T1000 (cell line): ENCODE measurements at places on chromosomes 7 and 10.

- DNase-seq = no peak
Observed at GRCh38 chr7:127413962-127414361, 21.5 kb upstream of the ZNF800 start.

DNA sequence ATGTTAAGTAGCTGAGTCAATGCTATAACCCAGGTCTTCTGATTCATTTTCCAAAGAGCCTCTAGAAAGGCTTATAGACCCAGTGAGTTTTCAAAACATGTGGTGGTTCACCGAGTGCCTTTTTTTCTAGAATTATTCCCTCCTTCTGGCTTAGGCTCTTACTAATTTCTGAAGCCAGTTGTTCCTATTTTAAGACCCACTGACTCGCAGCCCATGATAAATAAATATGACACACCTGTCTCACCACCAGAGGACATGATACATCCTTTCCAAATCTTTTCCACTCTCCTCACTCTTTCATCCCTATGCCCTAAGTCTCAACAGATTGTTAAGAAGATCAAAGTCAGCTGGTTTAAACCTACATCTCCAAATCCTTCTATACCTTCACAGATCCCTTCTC lies 126.0 kb upstream of the WNT16 start:
- DNase-seq = no peak

DNA sequence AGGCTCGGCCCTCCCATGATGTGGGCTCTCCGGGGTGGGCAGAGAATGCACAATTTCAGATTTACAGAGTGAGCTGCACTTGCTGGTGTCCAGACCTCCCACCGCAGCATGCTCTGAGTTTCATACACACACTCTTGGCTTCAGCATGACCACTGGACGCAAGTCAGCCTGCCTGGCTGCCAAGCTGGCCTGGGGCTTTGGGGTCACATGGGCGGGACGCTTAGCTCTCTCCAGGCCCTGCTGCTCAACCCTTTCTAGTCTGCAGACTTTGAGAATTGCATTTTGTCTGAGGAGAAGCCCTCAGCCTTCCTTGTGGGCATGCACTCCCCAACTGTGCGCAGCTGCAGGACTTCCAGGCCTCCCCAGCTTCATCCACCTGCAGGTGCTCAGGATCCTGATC lies 5.7 kb downstream of the CYP2E1 start:
- DNase-seq = no peak

GRCh38 chr10:3042589-3042988 lies 24.8 kb upstream of the PFKP start:
- no peak for DNase-seq

- no peak for DNase-seq
Observed at GRCh38 chr10:119801998-119802538, 70.6 kb downstream of the MCMBP start.

DNA sequence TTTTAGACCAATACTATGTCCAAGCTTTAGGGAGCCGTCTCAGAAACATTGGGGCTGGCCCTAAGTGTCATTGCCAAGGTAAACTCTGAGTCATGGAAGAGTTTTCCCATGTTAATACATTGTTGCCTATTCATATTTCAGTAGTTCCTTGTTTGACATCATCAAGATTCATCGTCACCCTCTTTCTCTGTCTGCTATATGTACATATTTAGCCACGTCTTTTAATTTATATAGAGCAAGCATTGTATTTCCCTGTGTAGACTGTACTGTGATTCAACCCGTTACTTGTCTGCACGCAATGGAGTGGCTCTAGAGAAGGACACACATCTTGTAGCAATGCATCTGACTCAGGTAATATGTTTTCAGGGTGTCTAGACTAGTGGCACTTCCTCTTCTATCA lies 217.9 kb upstream of the TPK1 start:
- DNase-seq = no peak

DNA sequence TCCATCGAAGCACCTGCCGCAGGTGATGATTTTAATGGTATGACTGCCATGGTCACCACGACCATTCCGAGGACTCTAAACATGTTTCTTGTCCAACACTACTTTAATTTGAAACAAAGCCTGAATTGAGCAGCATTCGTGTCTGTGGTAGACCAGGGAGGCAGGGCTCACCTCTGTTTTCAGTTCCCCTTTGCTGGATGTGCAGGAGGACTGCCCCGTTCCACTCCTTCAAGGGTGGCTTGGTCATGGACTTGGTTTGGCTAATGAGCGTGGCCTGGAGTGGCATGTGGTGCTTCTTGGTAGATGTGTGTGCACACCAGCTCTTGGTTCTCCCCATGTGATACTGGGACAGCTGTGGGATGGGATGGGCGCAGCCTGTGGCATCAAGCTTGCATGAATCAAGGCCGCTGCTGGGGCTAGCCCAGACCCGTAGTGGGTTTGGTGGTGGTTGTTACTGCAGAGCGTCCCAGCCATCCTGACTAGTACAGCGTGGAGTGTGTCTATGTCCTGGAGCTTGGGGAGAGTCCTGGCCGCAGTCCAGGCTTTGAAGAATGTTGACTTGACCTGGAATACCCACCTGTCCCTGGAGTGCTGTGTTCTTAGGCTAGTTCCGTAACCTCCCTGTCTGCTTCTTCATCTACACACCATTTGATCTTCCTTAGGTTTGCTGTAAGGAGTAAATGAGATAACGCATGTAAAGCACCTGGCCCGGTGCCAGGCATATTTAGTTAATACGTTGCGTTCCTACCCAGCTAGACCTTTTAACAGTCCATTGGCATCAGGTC lies 34.8 kb downstream of the MGMT start:
- no peak for DNase-seq

- no peak for DNase-seq
Observed at GRCh38 chr7:6277476-6277875, 5.1 kb upstream of the CYTH3 start.

GRCh38 chr10:103731609-103732270 lies 123.6 kb downstream of the SH3PXD2A start:
- no peak for DNase-seq

DNA sequence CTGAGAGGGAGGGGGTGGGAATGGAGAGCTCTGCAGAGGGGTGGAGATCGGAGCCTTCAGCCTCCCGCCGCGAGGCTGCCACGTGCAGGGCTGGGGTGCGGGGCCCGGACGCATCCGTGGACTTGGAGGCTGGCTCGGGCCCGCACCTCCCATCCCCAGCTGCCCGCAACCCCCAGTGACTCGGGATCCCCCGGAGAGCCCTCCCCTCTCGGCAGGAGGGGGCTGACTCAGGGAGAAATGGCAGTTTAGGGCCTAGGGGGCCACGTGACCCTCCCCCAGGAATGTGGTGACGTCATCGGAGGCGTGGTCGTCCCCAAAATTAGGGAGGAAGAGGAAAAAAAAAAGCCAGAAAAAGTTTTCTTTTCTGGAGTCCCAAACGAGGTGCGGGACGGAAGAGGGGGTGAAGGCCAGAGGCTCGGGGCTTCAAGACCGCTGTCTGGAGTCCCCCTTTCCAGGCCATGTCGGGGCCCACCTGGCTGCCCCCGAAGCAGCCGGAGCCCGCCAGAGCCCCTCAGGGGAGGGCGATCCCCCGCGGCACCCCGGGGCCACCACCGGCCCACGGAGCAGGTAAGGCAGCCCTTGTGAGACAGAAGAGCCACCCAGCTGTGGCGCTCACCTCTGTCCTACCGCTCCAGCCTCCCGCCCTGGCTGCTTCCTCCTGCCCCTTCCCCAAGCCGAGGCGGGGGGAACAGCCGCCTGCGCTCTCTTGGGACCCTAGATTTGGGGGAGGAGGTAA lies at the start of gene TRIP6:
TRIP6 (plus strand) TSS at position 348 of the 736 bp plus-strand sequence; CDS start at position 459, 111 bp downstream.
- peak; percentile 57 for DNase-seq

- no peak for DNase-seq
Observed at GRCh38 chr10:132570771-132571649, 33.4 kb downstream of the INPP5A start.

DNA sequence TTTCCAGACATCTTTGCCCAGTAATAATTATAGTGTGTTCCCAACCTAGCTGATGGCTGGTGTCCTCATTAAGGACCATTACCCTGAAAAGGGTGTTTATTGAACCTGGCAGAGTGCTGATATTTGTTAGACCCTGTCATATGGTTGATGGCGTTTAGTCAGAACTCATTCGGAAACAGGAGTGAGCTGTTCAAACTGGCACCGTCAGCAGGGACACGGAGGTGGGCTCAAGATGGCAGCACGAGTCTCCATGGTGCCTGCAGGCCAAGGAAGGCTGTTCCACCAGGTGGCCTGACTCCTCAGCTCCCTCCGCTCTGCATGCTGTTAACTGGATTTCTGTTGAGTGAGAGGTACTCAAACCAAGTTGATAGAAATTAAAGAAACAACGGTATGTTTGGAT lies 589.1 kb upstream of the MGMT start:
- no peak for DNase-seq

GRCh38 chr7:26198781-26199169 lies 1.8 kb downstream of the HNRNPA2B1 start:
- no peak for DNase-seq

DNA sequence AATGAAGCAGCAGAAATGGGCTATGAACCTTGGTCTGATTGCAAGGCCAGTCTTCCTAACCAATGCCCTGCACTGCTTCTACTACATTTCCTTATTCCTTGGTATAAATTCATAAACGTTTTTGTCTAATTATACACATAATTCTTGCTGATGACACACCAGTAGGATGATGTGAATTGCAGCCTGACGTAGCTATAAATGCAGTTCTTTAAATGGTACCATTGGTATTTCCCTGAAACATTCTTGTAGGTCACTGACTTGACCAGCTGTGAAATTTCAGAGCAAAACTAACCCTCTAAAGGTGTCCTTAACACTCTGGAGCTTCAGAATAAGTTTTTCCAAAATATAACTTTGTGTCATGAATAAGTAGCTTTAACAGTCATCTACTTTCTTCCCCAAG lies 50.8 kb downstream of the IFIT5 start:
- no peak for DNase-seq

GRCh38 chr7:34491899-34492298 lies 166.1 kb upstream of the NPSR1 start:
- DNase-seq = no peak

GRCh38 chr10:16832351-16833080 lies 15.3 kb upstream of the RSU1 start:
- DNase-seq = no peak

GRCh38 chr10:27490807-27491206 lies 13.3 kb upstream of the RAB18 start:
- no peak for DNase-seq

DNA sequence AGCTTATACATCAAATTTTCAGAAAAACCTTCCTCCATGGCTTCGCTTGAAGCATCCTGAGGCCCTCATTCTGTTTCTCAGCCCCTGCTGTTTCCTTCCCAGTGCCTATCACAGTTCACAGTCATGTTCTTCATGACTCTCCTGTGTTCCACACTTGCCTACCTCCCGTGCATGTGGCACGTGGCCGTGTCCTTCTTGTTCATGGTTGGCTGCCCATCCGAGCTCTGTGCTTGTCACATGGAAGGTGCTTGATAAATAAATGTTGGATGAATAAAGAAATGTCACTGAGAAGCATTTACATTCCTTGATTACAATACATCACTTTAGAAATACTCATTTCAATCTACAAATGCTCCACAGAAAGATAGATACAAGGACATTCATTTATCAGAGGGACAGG lies 23.7 kb upstream of the EGFR start:
- DNase-seq = no peak

GRCh38 chr10:42691361-42692120 lies 53.2 kb upstream of the ZNF33B start:
- no peak for DNase-seq

GRCh38 chr7:56083150-56083785 lies 9.5 kb downstream of the PHKG1 start:
- DNase-seq = no peak

DNA sequence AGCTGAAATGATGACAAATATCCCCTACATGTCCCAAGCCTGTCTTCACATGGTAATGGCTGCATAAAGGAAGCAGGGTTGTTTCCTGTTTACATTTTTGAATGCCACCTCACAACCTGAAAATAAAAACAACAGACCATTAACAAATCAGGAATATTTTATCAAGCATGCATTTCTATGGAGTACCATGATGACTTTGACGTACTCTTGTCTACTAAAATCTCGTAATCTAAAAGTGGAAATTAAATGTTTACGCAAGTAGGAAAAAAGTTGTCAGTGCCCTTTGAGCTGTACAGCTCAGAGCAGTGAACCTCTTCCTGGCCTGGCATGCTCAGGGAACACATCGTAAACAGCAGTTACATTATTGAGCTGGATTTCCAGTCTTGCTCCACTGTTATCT lies 194.1 kb downstream of the INHBA start:
- DNase-seq = no peak

- DNase-seq = no peak
Observed at GRCh38 chr7:29189743-29190201, 4.8 kb upstream of the CHN2 start.

DNA sequence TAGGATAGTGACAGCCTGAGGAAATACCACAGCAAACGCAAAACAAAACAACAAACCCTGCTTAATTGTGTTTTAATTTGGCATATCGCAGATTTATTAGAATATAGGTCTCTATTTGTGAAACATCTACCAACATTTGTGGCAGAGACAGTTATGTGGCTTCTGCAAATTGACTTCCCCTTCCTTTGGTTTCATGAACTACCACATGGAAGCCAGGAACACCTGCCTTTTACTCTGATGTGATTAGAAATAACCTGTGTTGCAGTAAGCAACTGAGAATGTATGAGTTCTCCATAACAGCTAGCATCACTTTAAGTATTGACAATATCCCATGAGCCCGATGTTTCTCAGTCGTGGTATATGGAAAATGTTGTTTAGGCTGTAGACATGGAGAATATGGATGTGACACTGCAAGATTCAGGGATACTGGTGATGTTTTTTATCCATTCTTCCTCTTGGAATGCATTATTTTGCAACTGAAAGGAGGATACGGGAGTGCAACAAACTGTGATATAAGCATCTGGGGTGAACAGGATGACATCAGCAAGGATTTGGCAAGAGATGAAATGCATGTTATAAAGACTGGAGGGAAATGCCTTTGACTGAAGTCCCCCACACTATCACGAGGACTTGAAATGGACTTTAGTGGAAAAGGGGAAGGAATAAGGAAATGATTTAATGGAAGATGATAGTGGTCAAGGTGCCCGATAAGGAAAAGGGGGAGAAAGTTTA lies 95.9 kb downstream of the CUBN start:
- DNase-seq = no peak

DNA sequence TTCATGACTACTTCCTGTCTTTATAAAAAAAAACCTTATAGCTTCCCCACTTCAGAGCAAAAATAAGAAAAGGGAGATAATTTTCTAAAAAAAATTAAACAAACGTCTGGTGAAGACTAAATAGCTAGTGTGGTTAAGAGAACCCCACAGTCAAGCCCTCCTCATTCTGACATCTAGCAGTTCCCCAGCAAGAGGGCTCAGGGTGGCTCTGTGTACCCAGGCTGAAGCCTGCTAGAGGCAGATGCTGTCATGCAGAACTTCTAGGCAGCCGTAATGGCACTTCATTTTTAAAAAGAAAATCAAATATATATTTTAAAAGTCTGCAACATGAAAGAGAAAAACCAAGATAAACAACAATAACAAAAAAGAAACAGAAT lies 223.1 kb upstream of the KLF14 start:
- DNase-seq = no peak

GRCh38 chr10:80660736-80661135 lies 123.0 kb downstream of the SH2D4B start:
- DNase-seq = no peak
